ENCODE measurements at places on chromosomes 4 and X.

DNA sequence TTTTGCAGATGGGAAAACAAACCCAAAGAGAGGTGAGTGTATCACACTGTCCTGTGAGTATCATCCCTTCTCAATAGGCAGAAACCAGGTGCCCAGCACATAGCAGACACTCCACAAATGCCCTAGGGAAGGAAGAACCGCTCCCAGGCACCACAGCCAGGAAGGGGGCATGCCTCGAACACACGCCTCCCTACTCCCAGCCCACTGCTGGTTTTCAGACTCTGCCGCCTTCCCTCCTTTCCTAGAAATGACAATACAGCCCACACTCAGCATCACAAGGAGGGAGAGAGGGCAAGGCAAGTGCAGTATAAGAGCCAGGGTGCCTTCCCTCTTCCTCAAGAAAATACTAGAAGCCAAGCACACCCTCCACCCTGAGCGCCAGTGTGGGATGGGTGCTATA, 16.2 kb downstream of the JAKMIP1 start:
- no peak for DNase-seq

DNA sequence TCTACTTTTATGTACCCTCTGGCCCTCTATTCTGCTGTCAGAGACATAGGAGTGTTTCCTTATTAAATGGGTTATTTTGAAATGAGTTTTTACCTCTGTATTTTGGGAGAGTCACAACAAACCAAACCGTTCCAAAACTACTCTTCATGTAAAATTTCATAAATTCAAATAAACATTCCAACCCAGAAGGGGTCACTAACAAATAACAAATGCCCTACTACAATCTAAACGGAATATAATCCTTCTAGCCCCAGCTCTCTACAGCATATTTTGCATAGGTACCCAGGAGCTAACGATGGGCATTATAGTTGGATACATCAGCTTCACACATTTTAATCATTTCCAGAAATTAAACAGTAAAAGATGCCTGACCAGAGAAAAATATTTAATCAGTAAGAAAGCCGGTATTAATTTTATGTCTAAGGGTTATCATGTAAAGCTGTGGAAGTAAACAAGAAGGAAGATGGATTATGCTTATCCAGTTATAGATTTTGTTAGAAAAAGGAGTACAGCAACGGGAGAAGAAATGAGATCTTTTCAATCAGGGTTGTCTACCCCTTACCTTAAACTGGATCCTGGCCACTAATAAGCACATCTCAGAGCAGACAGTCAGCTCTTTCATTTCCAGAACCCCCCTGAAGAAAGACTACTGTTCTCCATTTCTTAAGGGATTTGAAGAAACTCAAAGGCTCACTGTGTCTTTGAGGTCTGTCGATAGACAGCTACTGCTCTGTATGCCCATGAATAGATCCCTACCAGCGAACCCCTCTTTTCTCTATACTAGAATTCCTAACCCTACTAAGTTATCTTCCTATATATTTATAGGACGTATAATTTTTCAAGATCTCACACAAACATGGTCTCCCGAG, 1.2 kb downstream of the UGDH start:
- no peak for DNase-seq

DNA sequence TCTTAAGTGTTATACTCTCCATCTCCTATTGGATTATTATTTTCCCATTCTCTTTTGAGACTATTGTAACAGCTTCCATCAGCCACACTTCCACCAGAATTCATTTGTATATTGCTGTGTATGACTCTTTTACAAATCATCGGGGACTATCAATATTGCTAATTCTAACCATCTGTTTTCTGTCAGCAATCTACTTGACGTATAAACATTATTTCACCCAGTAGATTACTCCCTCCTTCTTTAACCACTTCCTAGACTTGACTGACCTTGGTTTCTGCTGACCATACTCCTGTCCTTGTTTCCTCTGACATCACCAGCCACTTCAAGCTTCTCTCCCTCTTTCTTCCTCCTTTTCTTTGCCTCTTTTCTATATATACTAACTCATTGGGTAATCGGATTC, 402.9 kb downstream of the PCDH18 start:
- no peak for DNase-seq

DNA sequence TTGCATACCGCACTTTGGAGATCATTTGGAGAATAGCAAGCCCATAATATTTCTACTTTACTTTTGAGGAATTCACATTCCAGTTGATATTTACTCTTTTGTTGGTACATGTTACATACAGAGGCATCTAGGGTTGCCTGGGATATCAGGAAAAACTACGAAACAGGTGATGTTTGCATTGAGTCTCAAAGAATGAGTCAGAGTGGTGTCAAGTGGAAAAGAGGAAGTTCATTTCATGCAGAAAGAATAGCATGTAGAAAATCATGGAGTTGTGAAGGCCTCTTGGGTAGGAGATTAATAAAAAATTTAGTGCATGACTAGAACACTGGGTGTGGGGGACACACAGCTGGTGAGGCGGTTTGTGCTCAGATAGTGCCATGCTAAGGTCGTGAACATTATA, 33.5 kb upstream of the ELOVL6 start:
- DNase-seq, result peak; percentile 14

- DNase-seq, result no peak
These were observed 20.5 kb upstream of the CD40LG start for GRCh38 chrX:136627409-136627808.

- no peak for DNase-seq
These were observed 50.4 kb downstream of the CCDC160 start for GRCh38 chrX:134287346-134287745.

DNA sequence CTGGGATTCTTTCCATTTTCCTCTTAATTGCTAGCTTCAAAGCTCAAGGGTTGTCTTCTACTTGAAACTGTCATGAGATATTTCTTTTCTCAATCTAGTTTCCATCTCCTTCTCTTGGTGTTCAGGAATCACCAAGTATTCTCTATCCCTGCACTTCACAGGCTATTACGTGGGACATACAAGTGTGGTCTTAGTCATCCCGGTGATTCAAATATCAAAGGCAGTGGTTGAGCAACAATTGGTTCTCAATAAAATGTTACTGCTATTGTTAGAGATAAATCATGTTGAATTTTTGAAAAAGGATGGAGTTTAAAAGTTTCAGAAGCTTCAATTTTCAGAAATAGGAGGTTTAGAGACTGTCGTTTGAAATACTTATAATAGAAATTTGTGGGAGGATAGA, 812.9 kb downstream of the FSTL5 start:
- no peak for DNase-seq

GRCh38 chr4:172950990-172951389, 217.6 kb upstream of the GALNT7 start:
- no peak for DNase-seq

DNA sequence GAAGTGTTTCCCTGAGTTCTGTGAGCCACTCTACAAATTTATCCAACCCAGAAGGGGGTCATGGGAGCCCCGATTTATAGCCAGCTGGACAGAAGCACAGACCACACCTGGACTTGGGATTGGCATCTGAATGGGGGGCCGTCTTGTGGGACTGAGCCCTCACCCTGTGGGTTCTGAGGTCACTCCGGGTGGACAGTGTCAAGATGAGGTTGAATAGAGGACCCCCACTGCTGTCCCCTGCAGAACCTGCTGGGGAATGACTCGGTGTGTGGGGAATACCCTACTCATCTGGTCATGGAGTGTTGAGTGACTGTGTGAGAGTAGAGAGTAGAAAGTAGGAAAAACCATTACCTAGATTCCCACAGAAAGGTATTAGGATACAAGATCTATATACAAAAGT, 67.5 kb downstream of the ZFYVE28 start:
- DNase-seq, result no peak

GRCh38 chrX:115357326-115358120, 68.0 kb downstream of the LUZP4 start:
- DNase-seq, result no peak

DNA sequence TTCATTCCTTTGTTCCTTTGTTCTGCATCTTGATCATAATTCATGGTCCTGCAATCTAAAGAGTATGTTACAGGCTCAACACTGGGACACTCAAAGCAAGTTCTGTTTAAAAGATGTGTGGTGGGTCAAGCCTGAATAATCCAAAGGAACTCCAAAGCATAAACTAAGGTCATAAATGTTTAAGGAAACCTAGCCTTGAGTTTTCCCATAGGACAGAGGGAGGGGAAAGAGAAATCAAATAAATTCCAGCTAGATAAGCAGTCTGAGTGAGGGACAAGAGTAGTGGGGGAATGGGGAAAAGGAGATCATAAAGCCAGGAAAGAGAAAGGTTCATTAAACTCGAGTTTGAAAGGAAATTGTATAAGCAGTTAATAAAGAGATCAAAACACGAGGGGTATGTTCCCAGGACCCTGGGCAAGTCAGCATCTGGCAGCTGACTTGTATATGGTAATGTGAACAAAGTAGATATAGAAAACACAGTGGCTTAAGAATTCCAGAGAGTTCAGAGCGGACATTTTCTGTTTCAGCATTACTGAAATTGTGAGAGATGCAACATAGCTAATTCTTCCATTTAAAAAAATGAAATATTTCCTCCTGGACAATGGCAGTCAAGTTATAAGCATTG, 125.8 kb upstream of the EDNRA start:
- DNase-seq, result no peak

GRCh38 chr4:170721812-170722373, 632.1 kb upstream of the AADAT start:
- no peak for DNase-seq

Data from inflammatory macrophage treated with lipopolysaccharide for 4 hours (primary cell).